ENCODE measurements at places on chromosomes 3 and 15. TPM values are rescaled to one million over a fixed set of nuclear protein-coding genes. Genes with fewer than 3 reads are reported as not detected.
A peak's percentile ranks its signal among the peaks of the same experiment; 100 is the strongest.

The GRM7 gene
- not detected for total RNA-seq

The SCN11A gene
- not detected for total RNA-seq

The PARP3 gene
- total RNA-seq, result 20.4 TPM

DNA sequence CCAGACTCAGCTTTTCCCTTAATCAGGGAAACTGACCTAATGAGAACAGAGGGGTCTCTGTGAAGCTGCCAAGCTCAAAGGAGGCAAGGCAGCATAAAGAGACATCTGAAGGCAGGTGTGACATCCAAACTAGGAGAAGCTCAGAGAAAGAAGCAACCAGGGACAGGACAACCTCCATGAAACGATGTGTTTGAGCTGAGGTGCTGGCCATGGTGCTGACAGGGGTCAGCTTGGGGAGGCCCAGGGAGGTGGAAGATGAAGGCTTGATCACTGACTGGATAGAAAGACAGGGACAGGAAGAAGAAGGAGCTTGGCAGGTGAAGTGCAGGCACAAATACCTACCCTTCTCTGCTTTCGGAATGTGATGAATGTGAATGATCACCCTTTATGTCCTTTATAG, 179.5 kb upstream of the NSMCE3 start:
- no peak for DNase-seq

- DNase-seq, result no peak
Observed at GRCh38 chr3:8436661-8437287, 64.8 kb upstream of the LMCD1 start.

DNA sequence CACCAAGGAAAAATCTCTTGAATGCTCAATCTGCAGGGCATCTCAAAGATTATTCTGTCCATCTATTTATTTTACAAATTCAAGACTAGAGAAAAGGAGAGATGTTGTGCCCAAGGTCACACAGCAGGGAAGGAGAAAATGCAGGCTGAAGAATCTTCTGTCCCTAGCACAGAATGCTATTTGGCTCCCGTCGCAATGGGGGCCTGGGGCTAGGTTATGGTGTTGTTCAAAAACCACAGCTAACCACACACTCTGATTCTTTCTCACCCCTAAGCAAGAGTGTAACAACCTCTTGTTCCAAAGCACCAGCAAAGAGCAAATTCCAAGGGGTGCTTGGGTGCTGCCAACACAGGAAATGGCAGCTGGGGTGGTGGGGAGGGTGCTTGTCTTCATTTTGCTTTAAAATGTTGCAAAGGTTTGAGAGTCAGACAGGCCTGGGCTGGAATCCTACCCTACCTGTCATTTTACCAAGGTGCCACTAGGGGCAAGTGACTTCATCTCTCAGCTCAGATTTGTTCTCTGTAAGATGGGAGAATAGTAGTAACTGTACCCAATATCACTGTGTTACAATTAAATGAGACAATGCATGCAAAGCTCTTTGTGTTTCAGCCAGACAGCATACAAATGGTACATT, 112.5 kb downstream of the ADAMTS9 start:
- DNase-seq, result peak; percentile 3

GRCh38 chr3:177538048-177538749, 340.9 kb upstream of the TBL1XR1 start:
- DNase-seq, result no peak

DNA sequence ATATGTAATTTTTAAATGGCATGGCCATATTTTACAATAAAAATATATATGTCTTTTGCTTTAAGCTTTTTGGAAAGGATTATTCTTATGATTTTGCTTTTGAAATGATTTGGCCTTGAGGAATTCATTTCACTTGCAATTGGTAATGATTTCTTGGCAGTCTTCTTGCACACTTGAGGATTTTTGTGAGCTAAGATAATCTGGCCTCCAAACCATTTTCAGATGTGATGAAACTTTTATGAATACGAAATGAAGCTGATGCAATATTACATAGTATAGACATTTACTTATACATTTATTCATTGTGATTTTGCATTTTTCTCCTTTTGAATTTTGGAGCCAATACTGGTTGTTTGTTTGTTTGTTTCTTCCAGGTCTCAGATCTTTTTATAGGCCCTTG, 6.4 kb upstream of the SH2D7 start:
- no peak for DNase-seq

DNA sequence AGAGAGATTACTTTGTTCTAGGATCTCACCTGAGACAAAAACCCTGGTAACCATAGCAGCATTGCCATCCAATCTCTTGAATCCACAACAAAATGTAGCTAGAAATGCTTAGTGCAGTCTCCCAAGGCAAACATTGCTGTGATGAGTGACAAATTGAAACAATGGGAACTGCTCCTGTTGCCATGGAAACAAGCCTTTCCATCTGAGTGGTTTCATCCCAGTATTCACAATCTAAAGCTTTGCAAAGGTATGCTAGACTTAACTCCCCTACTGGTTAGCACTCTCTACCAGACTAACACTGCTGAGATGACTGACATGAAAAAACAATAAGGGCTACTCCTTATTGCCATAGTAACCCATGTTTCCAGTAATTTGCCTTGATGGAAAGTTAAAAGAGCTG, 172.6 kb upstream of the CNTN3 start:
- no peak for DNase-seq

All from Calu3 (cell line).